Heart left ventricle (tissue), 16 donors: ENCODE measurements at places on chromosomes 12 and 14.

GRCh38 chr14:87992718-87993628 lies at the start of gene GALC:
Gene GALC, minus strand, starts transcription at chr14:87993182. Its CDS starts 18 bp downstream, at chr14:87993164.
- DNase-seq, result peak; percentile 96

DNA sequence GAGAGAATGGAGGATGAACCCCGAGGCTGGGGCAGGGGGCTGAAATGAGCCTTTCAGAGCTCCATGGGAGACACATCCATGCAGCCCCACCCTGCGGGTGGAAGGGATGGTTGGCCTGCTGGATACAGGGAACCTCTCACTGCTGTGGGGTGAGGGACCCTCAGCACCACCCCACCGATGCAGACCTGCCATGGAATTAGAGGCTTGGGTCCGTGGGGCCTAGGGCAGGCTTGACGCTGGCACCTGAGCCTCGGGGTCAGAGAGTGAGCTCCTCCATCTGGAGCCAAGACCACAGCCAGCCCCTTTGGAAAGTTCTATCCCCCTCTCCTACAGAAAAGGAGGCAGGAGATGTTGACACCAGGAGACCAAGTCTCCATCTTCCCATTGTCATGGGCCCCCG lies 7.4 kb upstream of the KRT74 start:
- DNase-seq, result no peak

- peak; percentile 73 for DNase-seq
Measured at GRCh38 chr14:74955229-74956026, at the start of gene PGF. Gene PGF, minus strand, starts transcription at chr14:74955597. Its CDS starts 355 bp downstream, at chr14:74955242.

DNA sequence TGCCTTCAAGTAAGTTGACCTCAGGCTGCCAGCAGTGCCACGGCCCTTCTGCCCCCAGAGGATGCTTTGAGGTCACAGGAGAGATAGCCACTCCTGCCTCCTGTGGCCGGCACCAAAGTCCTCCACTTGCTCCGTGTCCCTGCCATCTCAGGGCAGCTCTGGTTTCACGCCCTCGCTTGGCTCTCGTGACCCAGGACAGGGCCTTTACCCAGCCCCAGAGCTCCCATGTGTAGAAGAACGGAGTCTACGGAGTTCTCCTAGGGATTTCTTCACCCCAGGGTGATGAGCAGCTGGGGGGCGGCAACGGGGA lies 178.1 kb downstream of the ADGRD1 start:
- no peak for DNase-seq

DNA sequence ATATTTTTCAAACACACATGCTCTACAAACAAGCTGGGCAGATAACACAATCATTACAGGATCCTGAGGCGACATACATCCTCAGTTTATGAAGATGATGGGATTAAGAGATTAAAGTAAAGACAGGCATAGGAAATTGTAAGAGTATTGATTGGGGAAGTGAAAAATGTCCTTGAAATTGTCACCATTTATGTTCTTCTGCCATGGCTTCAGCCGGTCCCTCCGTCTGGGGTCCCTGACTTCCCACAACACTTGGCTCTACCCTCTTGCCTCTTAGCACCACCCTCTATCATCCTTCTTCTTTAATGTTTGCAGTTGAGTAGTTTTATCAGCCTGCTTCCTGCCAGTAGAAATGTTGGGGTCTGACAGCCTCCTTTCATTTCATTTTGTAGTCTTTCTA lies 244.4 kb downstream of the DAD1 start:
- no peak for DNase-seq

DNA sequence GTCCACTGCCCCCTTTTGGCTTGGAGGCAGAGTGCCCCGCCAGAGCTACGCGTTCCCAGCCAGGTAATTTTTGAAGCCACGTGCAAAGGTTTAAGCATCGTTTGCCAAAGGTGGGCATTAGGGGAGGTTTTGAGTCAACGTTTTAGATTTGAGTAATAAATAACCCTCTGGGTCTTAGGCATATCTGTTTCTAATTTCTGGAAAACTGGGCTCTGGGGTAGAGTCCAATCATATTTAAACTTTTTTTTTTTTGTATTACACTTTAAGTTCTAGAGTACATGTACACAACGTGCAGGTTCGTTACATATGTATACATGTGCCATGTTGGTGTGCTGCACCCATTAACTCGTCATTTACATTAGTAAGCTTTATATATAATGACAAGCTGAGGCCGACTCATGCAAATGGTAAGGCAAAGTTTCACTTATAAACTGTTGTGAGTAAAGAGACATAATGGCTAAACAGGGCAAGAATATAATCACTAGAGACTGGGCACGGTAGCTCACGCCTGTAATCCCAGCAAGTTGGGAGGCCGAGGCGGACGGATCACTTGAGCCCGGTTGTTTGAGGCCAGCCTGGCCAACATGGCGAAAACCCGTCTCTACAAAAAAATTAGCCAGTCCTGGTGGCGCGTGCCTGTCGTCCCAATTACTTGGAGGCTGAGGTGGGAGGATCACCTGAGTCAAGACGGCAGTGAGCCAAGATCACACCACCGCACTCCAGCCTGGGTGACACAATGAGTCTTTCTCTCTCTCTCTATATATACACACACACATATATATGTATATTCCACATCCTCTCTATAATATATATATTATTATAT lies 491 bp upstream of the NR2C1 start:
- DNase-seq, result no peak

DNA sequence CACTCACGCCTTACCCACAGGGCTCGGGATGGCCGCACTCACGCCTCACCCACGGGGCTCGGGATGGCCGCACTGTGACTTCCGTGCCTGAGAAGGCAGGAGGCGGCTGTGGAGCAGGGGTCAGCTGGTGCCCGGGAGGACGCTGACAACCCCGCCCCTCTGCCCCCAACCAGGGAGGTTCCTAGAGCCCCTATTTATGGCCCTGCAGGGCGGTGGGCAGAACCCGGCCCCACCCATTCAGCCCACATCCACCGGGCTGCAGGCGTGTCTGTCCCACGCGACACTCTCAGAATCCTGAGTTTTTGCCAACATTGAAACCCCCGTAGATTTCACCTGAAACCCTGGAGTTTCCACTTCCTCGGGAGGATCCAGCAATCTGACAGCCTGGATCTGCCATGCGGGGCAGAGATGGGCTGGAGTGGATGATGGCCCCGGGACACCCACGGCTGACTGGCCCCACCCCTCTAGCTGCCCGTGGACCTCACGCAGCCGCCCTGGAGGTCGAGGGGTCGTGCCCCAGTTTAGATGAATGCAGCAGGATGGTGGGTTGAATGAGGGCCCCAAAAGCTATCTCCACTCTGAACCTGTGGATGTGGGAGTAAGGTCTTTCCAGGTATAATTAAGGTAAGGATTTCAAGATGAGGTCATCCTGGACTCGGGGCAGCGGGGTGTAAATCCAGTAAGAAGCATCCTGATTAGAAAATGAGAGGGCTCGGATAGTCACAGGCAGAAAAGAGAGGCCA lies 20.4 kb downstream of the GALNT9 start:
- DNase-seq, result no peak

DNA sequence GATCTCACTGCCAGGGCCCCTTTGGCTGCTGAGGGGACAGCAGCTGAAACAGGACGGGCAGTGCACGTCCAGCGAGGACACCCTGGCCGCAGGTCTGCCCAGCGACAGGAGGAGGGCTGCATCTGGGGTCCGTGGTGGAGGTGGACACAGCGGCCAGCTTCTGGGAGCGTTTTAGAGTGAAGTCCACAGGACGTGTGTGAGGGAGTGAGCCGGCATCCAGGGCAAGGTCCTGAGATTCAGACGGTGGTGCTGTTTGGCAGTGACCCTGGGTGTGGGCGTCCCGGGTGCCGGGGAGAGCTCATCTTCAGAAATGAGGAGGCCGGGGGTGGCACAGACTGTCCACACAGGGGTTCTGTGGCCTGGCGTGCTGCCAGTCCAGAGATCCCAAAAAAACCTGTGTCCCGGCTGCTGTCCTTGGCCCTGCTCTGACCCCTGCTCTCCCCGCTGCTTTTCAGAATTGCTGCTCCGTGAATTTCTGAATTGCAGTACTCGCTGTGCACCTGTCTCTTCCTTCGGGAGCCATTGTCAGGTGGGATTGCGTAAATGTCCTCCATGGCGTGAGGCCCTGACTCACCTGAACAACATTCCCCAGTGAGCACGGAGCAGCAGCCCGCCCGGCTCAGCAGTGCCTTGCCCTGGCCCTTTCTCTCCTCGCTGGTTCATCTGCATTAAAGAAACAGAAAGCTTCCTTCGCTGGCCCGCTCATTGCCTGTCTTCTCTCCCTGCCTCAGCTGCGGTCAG lies 183.5 kb upstream of the C14orf180 start:
- no peak for DNase-seq

DNA sequence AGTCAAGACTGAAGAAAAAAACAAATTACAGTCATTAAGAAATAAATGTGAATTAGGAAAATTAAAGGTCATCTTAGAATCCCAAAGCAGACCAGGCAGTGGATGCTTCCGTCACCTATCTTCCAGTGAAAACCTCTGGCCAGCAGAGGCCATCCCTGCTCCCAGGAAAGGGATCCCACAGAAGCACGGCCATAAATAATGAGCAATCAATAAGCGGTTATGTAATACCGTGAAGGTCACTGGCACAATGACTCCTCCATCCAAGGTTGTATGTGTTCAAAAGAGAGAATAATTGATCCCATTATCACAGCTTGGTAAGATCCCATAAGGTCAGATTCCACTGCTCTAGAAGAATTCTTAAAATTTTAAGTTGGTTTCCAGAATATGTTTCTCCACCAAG lies 85.7 kb downstream of the PPP2R5E start:
- no peak for DNase-seq

DNA sequence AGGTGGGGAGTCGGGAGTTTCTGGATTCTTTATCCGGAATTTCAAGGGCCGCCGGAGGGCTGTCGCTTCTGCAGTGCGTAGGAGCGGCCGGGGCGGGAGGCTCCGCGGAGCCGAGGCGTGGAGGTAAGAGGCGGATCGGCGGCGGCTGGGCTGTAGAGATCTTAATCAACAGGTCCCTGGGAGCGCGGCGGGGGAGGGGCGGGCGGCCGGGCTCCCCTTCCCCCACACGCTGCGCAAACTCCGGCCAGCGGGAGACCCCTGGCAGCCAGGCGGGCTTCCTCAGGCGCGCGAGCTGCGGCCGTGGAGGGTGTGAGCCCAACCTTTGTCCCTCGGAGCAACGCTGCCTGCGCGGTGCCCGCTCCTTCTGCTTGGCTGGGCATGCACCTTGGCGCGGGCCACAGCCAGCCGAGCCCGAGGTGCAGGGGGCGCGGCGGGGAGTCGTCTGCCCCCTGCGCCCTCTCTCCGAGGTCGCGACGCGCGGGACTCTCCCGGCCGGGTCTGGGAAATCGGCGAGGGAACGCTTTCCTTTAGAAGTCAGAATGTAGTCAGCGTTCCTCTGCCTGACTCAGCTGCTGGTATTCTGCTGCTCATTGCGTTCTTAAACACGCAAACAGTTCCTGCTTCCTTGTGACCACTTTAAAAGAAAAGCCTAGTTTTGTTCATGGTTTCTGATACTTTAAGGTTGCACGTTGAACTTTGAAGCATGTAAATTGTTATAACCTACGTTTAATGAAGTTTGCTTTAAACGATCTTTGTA lies at the start of gene PALS1:
Gene PALS1 (plus strand): TSS at position 25 of the 757 bp plus-strand sequence. CDS start 37,736 bp downstream, outside the sequence.
- DNase-seq, result no peak

DNA sequence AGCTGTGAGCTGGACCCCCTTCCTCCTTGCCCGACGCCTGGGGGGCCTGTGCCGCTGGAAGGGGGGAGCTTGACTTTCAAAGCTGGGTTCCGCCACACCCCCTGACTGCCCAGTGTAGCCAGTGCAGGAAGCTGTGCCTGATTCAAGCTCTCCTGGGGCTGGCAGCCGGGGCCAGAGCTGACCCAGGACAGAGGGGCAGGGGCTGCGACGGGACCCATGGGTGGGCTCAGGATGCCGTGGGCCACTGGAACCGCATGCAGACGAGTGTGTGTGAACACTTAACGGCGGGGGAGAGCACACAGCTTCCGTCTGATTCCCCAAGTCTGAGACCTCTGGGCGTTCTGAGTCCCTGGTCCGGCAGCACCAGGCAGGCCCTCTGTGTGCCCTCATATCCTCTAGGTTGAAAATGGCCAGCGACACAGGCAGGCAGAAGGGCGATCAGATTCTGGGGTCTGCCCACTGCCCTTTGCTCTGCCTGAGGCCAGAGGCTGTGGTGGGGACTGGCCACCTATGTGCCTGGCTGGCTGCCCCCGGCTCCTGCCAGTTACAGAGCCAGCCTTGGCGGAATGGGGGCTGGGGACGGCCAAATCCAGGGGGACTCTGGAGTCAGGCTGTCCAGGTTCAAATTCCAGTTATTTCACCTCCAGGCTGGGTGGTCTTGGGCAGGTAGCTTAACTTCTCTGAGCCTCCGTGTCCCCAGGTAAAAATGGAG lies 54.0 kb downstream of the CYP46A1 start:
- DNase-seq, result peak; percentile 57

DNA sequence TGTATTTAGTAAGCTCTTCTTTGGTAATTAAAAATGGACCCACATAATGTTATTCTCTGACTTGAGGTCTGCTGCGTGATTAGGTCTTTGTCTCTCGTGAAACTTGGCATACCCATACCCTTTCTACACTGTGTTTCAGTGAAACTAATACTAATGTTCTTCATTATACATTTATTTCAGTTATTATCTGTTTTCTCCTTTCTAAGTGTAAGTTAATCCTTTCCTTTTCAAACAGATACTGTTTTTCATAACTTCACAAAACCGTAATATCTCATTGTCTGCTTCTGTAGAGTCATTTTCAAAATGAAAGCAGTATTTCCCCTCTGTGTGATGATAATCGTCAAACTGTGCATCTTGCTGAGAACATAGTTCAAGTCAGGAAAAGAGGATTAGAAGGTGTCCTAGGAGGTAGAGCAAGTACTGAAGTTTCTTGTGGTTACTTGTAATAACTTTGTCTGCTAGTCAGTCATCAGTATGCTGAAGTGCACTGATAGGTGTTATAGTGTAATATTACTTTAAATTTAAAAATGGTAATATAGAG lies 15.9 kb downstream of the PYROXD1 start:
- no peak for DNase-seq

GRCh38 chr12:122856999-122857671 lies 21.9 kb downstream of the HIP1R start:
- no peak for DNase-seq

DNA sequence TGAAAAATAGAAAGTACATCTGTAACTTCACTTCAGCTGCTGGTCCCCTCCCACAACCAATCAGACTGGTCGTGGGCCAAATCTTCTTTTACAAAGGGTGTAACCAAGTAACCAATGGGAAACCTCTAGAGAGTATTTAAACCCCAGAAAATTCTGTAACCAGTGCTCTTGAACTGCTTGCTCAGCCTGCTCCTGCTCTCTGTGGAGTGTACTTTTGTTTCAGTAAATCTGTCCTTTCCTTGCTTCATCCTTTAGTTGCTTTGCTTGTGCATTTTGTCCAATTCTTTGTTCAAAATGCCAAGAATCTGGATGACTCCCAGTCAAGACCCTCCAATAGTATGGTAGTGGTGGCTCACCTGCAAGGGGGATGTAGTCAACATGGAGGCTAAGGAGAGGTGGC lies 489.1 kb downstream of the FUT8 start:
- no peak for DNase-seq

GRCh38 chr14:54447231-54447692 lies 6.1 kb upstream of the CNIH1 start:
- no peak for DNase-seq

DNA sequence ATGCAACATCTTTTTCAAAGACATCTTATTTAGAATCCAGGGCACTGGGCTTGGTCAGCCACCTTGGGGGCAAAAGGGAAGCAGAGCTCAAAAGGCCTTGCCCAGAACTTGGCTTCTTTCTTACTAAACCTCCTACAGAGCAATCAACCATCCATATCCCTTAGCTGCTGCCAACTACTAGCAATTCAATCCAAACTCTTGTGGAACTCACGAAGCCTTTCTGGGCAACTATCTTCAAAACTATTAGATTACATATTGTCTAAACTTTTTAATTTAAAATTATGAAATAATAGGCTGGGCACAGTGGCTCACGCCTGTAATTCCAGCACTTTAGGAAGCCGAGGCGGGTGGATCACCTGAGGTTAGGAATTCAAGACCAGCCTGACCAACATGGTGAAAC lies 95.5 kb downstream of the PAWR start:
- DNase-seq, result no peak
